ENCODE measurements at places on chromosomes 5 and 9.

GRCh38 chr5:120358949-120359348 is 105.2 kb upstream of the PRR16 start:
- DNase-seq, result no peak

DNA sequence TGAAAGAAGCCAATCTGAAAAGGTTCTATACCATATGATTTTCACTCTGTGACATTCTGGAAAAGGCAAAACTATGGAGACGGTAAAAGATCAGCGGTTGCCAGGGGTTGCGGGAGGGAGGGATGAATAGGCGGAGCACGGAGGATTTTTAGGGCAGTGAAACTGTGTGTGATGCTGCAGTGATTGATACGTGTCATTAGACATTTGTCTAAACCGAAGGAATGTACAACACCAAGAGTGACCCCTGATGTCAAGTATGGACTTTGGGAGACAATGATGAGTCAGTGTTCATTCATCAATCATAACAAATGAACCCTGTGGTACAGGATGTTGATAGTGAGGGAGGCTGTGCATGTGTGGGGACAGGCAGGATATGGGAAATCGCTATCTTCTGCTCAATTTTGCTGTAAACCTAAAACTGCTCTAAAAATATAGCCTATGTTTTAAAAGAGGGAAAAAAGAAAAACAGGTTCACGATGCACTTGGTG is 34.4 kb downstream of the ERGIC1 start:
- DNase-seq, result no peak

DNA sequence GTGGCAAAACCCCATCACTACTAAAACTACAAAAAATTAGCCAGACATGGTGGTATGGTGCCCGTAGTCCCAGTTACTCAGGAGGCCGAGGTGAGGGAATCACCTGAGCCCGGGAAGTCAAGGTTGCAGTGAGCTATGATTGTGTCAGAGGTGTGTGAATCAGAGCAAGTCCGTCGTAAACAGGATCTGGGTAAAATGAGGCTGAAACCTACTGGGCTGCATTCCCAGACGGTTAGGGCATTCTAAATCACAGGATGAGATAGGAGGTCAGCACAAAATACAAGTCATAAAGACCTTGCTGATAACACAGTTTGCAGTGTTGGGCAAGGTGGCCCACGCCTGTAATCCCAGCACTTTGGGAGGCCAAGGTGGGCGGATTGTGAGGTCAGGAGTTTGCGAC is 1.9 kb upstream of the CLTB start:
- DNase-seq, result no peak

- no peak for DNase-seq
Observed at GRCh38 chr5:55440188-55440646, 94.5 kb downstream of the PLPP1 start.

- DNase-seq, result no peak
Observed at GRCh38 chr9:134437403-134438194, 111.3 kb downstream of the RXRA start.

DNA sequence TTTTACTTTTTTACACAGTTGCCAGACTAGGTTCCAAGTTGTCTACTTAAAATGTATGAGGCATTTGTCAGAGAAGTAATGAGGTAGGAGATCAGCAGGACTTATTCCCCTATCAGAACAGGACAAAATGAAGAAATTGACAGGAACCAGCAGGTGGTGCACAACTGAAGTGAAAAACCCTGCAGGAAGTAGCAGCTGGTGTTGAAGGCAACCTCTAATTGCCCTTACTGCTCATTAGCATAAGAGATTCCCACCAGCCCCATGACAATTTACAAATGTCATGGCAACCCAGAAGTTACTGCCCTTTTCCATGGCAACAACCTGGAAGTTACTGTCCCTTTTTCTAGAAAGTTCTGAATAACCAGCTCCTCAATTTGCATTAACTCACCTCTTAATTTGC is 5.4 kb downstream of the PCDHB15 start:
- no peak for DNase-seq

DNA sequence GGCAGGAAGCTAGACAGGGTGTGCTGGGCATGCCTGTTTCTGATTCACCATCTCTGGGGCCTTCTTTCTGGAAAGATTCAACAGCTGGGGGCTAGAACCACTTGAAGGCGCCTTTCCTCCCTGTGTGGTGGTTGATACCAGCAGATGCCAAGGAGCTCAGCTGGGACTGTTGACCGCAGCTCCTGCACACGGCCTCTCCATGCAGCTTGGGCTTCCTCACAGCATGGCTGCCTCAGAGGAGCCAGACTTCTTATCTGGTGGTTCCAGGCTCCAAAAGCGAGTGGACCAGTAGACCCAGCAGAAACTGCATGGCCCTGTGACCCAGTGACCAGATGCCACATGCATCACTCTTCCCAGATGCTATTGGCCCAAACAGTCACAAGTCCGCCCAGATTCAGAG is 74.7 kb upstream of the COL5A1 start:
- DNase-seq, result no peak

DNA sequence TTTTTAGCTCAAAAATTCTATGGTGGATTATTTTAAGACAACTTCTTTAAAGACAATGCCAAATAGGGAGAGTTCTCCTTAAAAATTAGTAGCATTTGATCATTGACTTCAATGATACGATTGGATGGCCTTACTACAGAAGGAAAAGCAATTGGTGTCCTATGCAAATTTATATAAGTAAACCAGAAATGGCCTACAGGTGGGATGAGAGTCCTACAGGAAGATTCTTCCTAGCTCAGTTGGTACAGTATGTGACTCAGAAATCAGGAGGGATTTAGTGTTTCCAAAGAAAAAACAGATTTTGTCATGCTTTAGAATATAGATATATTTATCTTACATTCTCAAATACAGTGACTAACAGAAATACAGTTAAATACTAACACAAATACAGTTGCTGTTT is 6.5 kb downstream of the ANKRA2 start:
- DNase-seq, result no peak

GRCh38 chr5:156683509-156683908 is 166.6 kb upstream of the PPP1R2B start:
- DNase-seq, result no peak

- DNase-seq, result peak; percentile 49
Observed at GRCh38 chr5:175444060-175444904, at the start of gene DRD1. Gene DRD1 (minus strand): TSS chr5:175444182. CDS start chr5:175443099, 1,083 bp downstream.

DNA sequence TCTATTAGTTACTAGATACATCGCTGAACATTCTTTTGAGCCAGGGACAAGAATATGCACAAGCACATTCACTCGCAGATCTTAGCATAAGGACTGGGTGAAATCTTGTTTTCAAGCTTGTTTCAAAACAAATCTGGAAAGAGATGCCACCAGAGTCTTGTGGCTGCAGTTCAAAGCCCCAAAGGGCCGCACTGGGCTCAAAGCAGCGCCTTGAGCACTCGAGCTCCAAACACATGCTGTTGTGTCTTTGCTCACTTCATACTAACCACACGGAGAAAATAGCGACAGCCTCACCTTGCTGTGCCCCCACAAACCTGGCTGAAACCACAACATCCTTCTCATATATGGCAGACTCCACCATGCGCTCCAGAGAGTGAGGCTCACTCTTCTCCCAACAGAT is 34.2 kb upstream of the IL7R start:
- DNase-seq, result no peak

GRCh38 chr9:75734802-75735201 is 155.7 kb upstream of the PCSK5 start:
- no peak for DNase-seq

DNA sequence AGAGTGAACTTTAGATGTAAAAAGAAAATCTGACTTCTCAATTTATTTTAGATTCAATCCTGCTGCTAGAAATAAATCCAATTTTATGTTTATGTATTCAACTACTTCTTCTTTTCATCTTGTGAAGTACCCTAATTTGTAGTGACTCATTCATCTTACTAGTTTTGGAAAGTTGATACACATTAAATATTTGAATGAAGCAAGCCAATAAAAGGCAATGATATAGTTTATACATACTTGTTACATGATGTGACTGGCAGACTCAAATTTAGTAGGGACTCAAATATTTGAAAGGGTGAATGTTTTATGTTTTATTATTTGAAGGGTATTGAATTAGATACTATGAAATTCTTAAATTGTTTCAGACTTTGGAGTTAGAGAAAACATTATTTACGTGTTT is 34.7 kb downstream of the CSNK1G3 start:
- no peak for DNase-seq

GRCh38 chr9:128034821-128035652 is 32.1 kb downstream of the NAIF1 start:
- peak; percentile 92 for DNase-seq

DNA sequence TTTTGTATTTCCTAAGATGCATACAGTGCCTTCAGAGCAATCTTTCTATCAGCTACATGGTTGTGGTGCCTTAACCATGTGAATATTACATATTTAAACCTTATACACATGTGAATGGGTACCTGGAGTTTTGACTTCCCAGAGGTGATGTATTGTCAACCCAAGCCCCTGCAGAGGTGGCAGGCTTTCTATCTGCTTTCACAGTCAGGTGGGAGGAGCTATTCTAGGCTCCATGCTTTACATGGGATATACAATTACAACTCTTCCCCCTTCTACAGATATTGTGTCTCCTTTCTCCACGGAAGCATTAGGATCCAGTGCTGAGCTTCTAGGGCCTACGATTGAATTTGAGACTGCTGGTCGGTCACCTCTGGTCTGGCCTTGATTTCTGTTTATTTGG is 89.8 kb upstream of the TUT7 start:
- no peak for DNase-seq

DNA sequence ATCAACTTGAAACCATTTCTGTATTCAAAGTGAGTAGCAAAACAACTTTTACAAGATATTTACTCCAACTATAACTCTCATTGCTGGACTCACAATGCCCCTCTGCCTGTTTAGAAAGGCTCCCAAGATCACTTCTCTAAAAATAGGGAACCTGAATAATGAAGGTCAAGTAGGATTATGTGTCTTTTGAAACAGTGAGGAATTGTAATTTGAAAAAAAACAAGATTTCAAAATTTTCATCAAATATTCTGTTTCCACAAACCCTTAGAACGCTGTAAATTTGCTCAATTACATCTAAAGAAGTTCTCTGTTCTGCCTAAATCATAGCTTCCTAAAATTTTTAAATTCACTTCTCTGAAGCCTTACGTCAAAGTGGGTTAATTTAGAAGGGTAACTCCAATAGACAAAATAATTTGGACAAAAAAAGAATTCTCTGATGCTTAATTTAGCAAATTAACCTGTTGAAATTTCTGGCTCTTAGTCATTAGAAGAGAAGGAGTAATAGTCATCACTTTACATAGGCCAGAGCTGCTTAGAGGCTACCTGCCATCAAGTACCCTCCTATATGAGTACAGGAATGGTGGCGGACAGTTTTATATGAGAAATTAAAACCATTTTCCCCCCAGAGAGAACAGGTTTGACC is 4.0 kb downstream of the ELL2 start:
- no peak for DNase-seq

GRCh38 chr5:171055875-171056454 is 194.1 kb downstream of the RANBP17 start:
- no peak for DNase-seq

DNA sequence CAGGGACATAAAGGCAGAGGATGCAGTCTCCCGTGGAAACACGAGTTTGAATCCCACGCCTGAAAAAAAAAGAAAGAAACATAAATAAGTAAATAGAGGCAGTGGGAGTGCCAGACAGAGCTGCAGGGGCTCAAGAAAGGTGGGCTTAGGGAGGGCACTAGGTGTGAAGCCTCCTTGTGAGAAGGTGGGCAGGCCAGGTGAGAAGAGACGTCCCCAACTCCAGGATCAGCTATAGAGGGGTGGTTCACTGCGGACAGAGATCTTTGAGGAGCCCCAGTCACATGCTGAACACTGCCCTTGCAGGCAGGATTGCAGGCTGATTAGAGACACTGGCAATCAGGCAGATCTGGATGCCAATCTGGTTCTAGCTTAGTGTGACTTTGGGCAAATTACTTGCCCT is 172.1 kb downstream of the RGS3 start:
- no peak for DNase-seq

- DNase-seq, result no peak
Observed at GRCh38 chr5:17186256-17186655, 31.2 kb upstream of the BASP1 start.

DNA sequence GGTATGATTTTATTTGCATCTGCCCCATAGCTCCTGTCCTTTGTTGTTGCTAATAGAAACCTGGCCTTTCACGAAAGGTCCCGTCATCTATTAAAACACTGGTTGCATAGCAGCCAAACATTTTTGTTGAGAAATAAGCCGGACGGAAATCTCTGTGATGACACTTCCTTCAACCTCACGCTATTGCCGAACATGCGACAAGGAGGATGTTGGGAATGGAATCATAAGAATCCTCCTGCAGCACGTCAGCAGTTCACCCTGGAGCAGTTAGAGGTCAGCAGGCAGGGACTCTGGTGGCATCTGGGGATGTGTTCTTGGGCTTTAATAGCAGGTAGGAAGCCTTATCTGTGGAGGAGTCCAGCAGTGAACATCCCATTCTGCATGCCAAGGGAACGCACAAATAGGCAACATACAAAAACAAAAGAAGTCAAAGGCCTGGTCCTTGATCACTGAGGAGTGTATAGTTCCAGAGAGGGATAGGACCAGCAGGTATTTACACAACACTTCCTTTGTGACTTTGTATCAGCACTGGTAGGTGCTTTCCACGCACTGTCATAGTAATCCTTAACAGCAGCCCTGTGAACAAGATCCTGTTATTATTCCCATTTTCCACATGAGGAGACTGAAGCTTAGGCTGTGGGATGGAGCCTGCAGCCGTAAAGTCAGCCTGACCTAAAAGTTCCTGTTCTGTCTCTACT is 33.4 kb downstream of the ARHGAP26 start:
- DNase-seq, result no peak

DNA sequence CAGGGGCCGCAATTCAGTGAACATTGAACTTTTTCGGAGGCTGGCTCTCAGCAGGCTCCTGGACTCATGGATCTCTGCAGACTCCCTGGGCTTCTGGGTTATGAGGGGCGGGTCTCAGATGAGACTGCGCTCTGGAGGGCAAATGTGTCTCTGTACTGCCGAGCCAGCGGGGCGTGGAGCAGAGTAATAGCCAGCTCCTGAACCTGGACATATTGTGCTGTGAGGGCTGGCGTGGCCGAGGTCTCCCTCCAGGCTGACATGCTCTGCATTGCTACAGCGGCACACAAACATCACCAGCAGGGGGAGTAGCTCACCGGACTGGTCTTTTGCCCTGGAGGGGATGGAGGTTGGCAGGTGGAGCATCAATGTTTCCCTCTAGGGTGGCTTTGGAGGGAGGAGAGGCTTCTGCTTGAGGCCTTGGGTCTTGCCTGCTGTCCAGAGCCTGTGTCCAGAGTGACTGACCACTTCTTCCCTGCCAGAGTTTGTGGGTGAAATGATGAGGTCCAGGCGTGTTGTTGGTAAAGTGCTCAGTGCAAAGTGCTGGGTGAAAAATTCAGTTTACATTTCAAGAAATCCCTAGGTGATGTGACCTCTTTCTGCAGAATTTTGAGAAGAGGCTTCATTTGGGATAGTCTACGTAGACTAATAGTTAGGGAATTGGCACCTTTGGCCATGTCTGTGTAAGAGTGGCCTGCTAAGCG is 10.9 kb upstream of the GADD45G start:
- no peak for DNase-seq

GRCh38 chr5:55520117-55520839 is 14.5 kb downstream of the PLPP1 start:
- no peak for DNase-seq
